ENCODE measurements at places on chromosomes 3 and 15.

DNA sequence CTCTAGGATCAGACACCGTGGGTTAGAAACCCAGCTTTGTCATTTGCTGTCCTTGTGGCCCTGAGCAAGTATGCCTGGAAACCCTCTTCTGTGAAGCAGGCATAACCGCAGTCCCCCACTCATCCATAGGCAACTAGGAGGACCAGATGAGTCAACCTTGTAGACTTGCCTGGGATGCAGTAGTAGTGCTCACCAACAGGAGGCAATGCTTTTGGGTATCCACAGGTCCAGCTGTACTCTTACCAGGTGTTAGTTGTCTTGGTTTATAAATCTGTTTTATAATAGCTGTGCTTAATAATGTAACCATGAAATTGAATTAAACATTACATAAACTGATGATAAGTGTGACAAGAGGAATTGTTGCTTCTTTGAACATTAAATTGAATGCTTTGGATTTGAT lies 389.3 kb downstream of the IL20RB start:
- no peak for DNase-seq

- no peak for DNase-seq
Observed at GRCh38 chr3:99504258-99504657, 134.1 kb upstream of the COL8A1 start.

DNA sequence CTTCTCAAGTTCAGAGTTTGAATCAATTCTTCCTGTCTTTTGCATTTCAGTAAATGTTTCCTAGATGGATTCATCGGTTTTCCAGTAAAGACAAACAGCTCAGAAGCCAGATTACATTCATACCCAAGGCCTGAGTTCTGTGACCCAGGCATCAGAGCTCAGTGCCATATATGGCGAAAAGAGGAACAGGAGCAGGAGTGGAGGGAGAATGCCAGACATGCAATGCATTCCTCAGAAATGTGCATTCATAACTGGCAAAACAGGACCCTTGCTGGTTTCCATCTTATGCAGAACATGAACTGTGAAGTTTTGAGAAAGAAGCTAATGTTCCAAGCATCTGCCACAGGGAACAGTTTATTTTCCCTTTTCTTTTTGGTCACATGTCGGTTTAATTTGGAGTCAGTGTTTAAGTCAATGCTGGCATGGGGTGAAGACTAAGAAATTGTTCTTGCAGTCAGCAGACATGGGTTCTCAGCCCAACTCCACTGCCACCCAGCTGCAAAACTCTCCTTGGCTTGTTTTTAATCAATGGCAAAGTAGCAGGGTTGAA lies 116.5 kb downstream of the LPP start:
- DNase-seq = no peak

- DNase-seq = no peak
Observed at GRCh38 chr3:70753572-70753971, 441.1 kb upstream of the MDFIC2 start.

DNA sequence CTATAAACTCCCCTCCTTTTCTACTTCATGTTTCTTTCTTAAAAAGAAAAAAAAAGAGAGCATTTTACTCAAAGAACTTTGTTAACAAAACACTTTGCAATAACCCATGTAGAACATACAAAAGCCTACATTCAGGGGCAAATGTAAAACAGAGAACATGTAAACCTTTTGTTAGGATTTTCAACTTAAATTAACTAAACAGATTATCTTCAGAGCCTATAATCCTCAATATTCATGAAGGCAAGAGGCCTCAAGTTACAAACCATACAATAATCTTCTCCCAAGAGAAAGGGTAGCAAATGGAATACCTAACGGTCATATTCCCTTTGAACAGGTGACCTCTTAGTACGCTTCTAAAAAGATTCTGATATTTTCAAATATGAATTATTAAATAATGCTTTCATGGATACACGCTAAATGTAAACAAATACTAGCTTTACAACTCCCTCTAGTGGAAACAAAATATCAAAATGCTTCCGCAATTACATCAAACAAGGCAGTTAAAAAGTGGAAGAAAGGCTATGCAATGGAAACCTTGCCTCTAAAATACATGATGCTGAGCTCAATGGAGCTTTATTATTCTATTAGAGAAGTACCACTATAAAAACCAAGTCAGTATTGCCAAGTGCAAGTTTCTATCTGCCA lies 9.9 kb downstream of the CEP152 start:
- peak; percentile 55 for DNase-seq

GRCh38 chr15:79212589-79213157 lies 69.8 kb upstream of the ANKRD34C start:
- DNase-seq = no peak

- no peak for DNase-seq
Observed at GRCh38 chr3:118435851-118436350, 598.7 kb downstream of the IGSF11 start.

- DNase-seq = no peak
Observed at GRCh38 chr3:160556141-160556540, 9.2 kb downstream of the KPNA4 start.

DNA sequence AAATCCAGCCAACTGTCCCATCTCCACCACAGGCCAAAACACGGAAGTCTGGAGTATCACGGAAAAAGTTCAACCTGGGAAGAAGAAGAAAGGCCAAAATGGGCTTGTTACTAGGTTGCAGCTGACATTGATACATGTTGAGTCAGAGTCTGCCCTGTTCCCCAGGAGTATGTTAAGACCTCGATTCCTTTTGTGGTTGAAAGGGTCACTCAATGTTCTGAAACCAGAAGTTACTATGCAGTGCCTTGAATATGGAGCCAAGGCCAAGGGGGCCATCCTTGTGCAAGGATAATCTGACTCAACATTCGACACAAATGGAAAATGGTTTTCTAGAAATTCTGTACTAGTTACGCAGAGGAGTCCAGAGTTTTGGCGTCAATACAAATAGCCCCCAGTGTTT lies 104.2 kb downstream of the DGKG start:
- DNase-seq = no peak

DNA sequence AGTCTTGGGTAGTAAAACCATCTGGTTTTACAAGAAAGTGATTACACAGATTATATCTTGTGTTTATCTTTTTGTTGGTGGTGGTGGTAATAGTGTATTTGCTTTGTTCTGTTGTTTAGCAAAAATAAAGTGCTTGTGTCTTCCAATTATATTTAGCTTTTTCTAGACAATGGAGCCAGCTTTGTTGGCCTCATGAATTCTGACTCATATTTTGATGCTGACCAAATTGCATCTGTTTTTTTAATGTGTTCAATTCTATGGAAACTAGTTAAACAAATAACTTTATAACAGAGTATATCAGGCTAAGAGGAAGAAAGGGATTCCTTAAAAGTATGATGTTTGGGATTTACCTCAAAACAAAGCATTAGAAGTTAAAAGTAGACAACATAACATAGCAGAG lies 69.3 kb upstream of the BFSP2 start:
- peak; percentile 34 for DNase-seq

- DNase-seq = no peak
Observed at GRCh38 chr15:40871749-40872617, 2.1 kb downstream of the RHOV start.

- peak; percentile 39 for DNase-seq
Observed at GRCh38 chr3:5188419-5189221, 1.1 kb downstream of the EDEM1 start.

GRCh38 chr3:138234401-138235179 lies 47.5 kb downstream of the ARMC8 start:
- DNase-seq = no peak

DNA sequence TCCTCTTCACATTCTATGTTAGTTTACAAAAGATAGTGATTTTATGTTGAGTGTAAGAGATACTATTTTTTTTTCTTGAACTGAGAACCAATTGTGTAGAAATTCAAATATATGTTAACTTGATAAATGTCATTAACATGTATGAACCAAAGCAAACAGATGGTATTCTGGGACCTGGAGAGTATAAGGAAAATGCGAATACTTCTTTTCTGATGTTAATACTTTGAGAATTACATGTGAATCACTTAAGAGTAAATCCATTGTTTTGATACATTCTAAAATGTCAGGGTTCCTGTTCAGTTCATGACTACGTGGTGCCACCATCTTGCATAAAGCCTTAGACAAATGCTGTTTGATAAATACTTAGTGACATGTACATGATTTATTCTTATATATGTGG lies 541.3 kb downstream of the FGF12 start:
- no peak for DNase-seq

Data from muscle of arm (tissue), 14 donors.